Activated naive CD8-positive, alpha-beta T cell treated with anti-CD3 and anti-CD28 coated beads for 36 hours (primary cell): ENCODE measurements at places on chromosomes 11 and 22.
A peak's percentile ranks its signal among the peaks of the same experiment; 100 is the strongest.

DNA sequence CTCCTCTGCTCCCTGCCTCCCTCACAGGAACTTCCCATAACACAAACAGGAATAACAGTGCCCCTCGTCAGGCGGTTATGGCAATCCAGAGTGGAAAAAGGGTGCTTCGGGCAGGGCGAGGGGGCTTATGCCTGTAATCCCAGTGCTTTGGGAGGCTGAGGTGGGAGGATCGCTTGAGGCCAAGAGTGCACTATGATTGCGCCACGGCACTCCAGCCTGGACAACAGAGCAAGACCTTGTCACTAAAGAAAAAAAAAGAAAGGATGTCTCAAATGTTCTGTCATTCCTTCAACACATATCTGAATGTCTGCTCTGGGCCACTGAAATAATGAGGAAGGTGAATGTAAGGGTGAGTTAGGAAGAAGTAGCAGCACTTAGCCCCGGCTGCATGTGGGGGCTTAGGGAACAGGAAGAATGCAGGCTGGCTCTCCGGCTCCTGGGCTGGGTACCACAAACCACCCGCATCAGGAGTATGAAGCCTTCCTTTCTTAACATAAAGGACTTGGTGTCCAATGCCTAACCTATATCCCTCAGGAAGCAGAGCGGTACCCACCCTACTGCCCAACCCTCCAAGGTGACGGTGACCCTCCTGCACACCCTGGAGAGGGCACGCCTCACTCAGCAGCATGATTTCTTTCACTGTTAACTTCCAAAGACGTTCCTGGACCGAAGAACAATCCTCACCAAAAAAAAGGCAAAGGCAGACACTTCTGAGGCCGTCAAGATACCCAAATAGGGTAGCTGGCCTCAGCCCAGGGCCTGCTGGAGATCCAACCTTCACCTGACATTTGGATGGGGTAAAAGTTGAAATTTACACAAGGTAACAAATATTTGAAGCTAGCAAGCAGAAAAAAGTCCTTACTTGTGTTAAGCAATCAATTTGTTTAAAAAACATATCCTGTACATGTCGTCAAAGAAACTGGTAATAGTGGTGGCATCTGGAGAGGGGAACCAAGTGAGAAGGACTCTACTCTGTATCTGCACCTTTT is 3.8 kb downstream of the CPT1A start:
- peaks cover 43% of the 10 kb centered on the region for H3K4me1 ChIP-seq
- peak overlapping the region; percentile 42 for H3K27ac ChIP-seq
- no peaks in the 10 kb centered on the region for H3K27me3 ChIP-seq
- H3K4me3 ChIP-seq: peak overlapping the region; percentile 52

GRCh38 chr11:3134651-3135480 is 30.2 kb downstream of the OSBPL5 start:
- peaks cover 17% of the 10 kb centered on the region for H3K4me1 ChIP-seq
- H3K27ac ChIP-seq: no peak overlapping the region
- H3K27me3 ChIP-seq: no peaks in the 10 kb centered on the region
- no peak overlapping the region for H3K4me3 ChIP-seq
- DNase-seq: no peak

GRCh38 chr11:111392552-111392951 is 13.5 kb upstream of the POU2AF1 start:
- peaks cover 3% of the 10 kb centered on the region for H3K36me3 ChIP-seq
- H3K4me3 ChIP-seq: no peak overlapping the region
- H3K27ac ChIP-seq: no peak overlapping the region
- no peak for DNase-seq
- H3K4me1 ChIP-seq: peaks cover 18% of the 10 kb centered on the region

- DNase-seq: no peak
- H3K27me3 ChIP-seq: no peaks in the 10 kb centered on the region
- no peaks in the 10 kb centered on the region for H3K36me3 ChIP-seq
- H3K4me3 ChIP-seq: no peak overlapping the region
These were observed 191.5 kb downstream of the CEP164 start for GRCh38 chr11:117519170-117519569.

- no peak for DNase-seq
- no peak overlapping the region for H3K27ac ChIP-seq
- no peak overlapping the region for H3K4me3 ChIP-seq
- H3K27me3 ChIP-seq: peaks cover 21% of the 10 kb centered on the region
- H3K4me1 ChIP-seq: peaks cover 5% of the 10 kb centered on the region
- H3K36me3 ChIP-seq: no peaks in the 10 kb centered on the region
These were observed 65.8 kb downstream of the ST3GAL4 start for GRCh38 chr11:126421271-126421671.

DNA sequence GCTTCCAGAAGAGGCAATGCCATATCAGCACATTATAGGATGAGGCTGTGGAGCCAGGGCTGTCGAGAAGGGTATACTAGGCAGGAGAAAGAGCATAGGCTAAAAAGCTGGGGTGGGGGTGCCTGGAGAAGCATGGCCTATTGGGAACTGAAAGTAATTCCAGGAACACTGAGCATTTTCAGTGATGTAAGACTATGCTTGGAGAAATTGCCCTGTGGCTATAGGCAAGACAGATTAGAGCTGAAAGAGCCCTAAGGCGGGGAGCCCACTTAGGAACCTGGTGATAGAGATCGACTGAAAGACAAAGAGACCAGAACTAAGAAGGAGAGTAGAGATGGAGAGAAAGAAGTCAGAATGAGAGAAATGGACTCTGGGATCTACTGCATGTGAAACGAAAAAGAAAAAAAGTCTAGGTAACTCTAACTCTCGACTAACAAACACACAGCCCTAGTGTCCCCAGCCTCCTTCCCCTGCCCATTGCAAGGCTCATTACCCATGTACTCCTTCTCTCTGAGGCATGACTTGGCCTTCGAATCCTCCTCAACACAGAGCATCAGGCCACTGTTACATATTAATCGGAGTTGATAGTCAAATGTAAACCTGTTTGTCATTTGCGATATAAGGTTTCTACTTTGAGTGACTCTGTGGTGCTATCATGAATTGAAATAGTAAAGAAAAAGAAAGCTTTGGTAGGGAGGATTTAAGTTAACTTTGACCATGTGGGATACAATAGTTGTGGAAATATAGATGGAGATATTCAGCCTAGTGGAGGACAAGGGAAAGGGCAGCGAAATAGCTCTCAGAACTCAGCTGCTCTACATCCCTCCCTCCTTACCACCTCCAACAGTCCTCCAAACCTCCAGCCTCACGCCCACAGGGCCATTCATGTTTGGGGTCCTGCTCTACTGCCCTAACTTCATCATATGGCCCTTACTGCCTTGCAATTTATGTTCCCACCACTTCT is 52.3 kb upstream of the BMAL1 start:
- no peak overlapping the region for H3K27ac ChIP-seq
- H3K36me3 ChIP-seq: no peaks in the 10 kb centered on the region
- no peaks in the 10 kb centered on the region for H3K4me1 ChIP-seq

GRCh38 chr11:69337211-69337721 is 43.3 kb downstream of the MYEOV start:
- H3K4me1 ChIP-seq: peaks cover 37% of the 10 kb centered on the region
- no peaks in the 10 kb centered on the region for H3K27me3 ChIP-seq
- H3K27ac ChIP-seq: peak overlapping the region; percentile 86
- H3K36me3 ChIP-seq: peaks cover 14% of the 10 kb centered on the region

DNA sequence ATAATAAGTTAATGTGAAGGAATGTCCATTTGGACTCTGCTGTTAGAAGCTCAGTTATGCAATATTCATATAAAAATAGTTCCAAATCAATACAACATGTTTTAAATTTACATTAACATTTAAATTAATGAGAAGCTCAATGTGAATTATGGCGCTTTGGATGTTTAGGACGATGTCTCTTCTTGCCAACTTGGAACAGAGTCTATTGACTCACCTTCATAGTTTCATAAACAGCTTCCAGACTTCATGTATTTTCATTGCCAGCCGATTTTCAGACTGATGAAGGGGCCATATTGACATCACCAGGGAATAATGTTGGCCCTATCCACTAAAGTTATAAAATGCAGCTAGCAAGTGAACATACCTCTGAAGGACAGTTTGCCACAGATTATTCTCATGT is 1136.2 kb downstream of the LRRC4C start:
- no peak overlapping the region for H3K27ac ChIP-seq
- H3K36me3 ChIP-seq: no peaks in the 10 kb centered on the region
- H3K4me3 ChIP-seq: no peak overlapping the region
- no peaks in the 10 kb centered on the region for H3K4me1 ChIP-seq
- no peak for DNase-seq
- H3K27me3 ChIP-seq: no peaks in the 10 kb centered on the region

DNA sequence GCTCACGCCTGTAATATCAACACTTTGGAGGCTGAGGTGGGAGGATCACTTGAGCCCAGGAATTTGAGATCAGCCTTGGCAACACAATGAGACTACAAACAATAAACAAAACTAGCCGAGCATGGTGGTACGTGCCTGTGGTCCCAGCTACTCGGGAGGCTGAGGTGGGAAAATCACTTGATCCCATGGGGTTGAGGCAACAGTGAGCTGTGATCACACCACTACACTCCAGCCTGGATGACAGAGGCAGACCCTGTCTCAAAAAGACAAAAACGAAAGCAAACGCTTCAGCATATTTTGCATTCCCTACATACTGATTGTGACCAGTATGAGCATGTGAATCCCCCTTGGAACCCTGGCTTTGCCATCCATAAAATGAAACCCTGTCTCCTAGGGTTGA is 33.9 kb upstream of the MN1 start:
- peaks cover 12% of the 10 kb centered on the region for H3K4me1 ChIP-seq
- no peak for DNase-seq
- H3K36me3 ChIP-seq: peaks cover 19% of the 10 kb centered on the region
- H3K27ac ChIP-seq: no peak overlapping the region
- H3K27me3 ChIP-seq: no peaks in the 10 kb centered on the region
- H3K4me3 ChIP-seq: no peak overlapping the region

DNA sequence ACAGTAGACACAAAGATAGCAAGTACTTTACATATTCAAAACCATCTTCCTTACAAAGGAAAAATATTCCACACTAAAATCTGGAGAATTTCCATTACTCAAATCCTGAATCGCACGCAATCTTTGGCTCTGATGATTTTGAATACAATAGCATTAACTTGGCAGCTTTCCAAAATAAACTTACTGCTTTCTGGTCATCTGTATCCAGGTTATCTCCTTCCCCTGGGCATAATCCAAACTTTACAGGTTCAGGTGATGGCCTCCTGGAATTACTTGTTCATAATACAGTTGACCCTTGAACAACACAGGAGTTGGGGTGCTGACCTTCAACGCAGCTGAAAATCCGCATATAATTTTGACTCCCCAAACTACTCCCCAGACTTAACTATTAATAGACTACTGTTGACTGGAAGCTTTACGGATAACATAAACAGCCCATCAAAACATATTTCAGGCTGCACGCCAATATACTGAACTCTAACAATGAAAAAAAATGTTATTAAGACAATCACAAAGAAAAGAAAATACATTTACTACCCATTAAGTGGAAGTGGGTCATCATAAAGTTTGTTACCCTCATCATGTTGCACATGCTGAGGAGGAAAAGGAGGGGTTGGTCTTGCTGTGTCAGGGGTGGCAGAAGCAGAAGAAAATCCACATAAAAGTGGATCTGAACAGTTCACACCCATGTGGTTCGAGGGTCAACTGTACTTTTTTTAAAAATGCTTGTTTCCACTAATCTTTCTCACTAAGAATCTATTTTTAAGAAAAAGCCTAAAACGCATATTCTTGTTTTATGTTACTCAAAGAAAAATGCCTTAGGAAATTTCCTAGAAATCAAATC is 6.5 kb downstream of the MTMR2 start:
- H3K27me3 ChIP-seq: no peaks in the 10 kb centered on the region
- H3K4me1 ChIP-seq: peaks cover 37% of the 10 kb centered on the region

GRCh38 chr11:31487848-31488247 is 21.6 kb downstream of the IMMP1L start:
- H3K27me3 ChIP-seq: no peaks in the 10 kb centered on the region
- no peak for DNase-seq

DNA sequence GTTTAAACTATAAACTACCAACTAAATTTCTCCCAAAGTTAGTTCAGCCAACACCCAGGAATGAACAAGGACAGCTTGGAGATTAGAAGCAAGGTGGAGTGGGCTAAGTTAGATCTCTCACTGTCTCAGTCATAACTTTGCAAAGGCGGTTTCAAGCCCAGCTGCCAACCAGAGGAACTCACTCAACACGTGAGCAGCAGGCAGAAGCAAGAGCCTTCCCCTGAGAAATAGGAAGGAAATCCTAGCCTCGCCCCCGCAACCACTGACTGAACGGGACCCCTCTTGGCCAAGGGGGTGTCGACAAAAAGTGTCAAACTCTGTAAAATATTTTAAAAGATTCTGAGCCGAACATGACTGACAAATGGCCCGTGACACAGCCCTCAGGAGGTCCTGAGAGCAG is 4.4 kb upstream of the KRTAP5-9 start:
- H3K27me3 ChIP-seq: peaks cover 8% of the 10 kb centered on the region
- no peak overlapping the region for H3K27ac ChIP-seq
- DNase-seq: no peak

DNA sequence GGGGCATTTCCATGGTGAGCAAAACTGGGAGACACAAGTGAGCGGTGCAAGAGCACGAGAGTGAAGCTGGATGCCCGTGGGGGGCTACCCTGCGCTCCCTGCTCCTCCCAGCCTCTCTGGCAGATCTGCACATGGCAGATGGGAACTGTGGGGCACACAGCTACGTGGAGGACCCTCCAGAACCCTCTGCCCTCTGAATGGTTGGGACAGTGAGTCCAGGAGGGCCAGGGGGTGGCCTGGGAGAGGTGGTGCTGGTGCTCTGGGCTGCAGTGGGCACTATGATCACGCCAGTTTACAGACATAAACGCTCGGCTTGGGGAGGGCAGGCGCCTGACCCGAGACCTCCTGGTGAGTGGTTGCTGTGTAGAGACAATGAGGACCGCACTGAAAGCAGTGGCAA is 205.9 kb downstream of the CTTN start:
- no peak overlapping the region for H3K27ac ChIP-seq
- H3K4me1 ChIP-seq: no peaks in the 10 kb centered on the region
- H3K36me3 ChIP-seq: no peaks in the 10 kb centered on the region
- H3K27me3 ChIP-seq: peaks cover 2% of the 10 kb centered on the region

- no peak overlapping the region for H3K4me3 ChIP-seq
- no peaks in the 10 kb centered on the region for H3K27me3 ChIP-seq
- H3K27ac ChIP-seq: no peak overlapping the region
- peaks cover 7% of the 10 kb centered on the region for H3K4me1 ChIP-seq
- no peak for DNase-seq
These were observed 30.4 kb upstream of the MICAL2 start for GRCh38 chr11:12079726-12080556.

DNA sequence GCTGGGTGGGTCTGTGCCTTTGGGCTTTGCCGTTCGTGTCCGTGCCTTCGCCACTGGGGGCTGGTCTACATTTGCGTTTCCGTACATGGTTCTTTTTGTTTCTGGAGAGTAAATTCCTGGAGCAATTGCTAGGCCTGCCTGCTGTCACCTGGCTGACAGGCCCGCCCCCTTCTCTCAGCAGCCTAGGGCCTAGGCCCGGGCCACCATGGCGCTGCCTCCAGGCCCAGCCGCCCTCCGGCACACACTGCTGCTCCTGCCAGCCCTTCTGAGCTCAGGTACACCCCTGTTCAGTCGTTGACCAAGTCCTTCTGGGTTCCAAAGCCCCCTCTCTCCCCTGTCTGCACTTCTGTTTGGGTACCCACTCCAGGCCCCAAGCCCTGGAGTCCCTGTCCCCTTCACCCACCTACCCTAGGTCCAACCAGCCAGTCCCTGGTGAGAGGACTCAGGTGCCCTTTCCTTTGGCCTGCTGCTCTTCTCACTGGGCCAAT is 649 bp downstream of the TMEM25 start:
- no peaks in the 10 kb centered on the region for H3K27me3 ChIP-seq
- H3K4me1 ChIP-seq: peaks cover 20% of the 10 kb centered on the region
- DNase-seq: peak; percentile 29
- H3K27ac ChIP-seq: peak overlapping the region; percentile 76
- no peaks in the 10 kb centered on the region for H3K36me3 ChIP-seq
- peak overlapping the region; percentile 86 for H3K4me3 ChIP-seq
